Parietal lobe (tissue), 2 donors: ENCODE measurements at places on chromosomes 16 and 17. TPM values are rescaled to one million over a fixed set of nuclear protein-coding genes. Genes with fewer than 3 reads are reported as not detected.

HID1 gene
- total RNA-seq = 30.4 TPM

TANC2 gene
- 454 TPM for total RNA-seq

BCO1 gene
- not detected for total RNA-seq

KRT39 gene
- not detected for total RNA-seq

HAS3 gene
- 9.7 TPM for total RNA-seq
